ENCODE measurements at places on chromosomes 2 and 18.

- no peak for DNase-seq
These were observed 106.5 kb downstream of the PRKCE start for GRCh38 chr2:45758018-45758417.

DNA sequence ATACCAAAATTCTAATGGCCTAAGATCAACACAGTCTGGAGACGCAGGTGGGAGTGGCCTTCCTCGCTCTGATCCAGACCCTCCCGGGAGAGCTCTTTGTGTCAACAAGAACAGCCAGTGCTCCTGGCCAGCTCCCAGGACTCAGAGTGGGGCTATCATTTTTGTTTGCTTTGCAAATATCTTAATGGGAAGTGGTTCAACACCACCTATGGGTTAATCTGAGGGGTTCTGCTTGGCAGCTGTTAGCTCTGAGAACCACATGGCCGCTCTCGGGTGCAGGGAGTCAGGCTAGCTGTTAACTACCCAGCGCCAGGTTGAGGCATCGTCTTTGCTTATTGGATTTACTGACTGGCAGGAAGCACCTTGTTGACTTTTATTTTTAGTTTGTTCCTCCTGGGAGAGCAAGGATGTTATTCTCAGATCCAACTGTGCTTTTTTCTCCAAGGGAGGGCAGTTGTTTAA lies 184.8 kb upstream of the SP5 start:
- peak; percentile 79 for DNase-seq

- no peak for DNase-seq
These were observed 64.2 kb downstream of the RBM43 start for GRCh38 chr2:151197184-151198108.

DNA sequence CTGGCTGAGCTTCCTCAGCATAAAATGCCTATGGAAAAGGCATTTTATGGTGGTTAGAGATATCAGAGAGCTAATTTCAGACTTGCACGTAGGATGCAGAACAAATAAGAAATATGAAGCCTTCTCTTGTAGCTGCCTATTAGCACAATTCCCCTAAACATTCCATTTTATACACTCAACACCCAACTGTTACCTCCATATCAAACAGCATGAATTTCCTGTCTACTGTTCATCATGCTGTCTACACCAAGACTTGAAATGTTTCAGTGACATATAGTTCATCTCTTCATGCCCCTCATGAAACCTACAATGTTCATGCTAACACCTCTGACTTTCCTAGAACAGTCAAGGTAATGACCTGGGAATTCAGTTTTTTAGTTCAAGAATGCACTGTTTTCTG lies 249.9 kb downstream of the PIEZO2 start:
- no peak for DNase-seq

GRCh38 chr2:183371545-183371944 lies 247.3 kb downstream of the NUP35 start:
- DNase-seq: no peak

- DNase-seq: no peak
These were observed 14.6 kb downstream of the SCLY start for GRCh38 chr2:238075397-238075796.

DNA sequence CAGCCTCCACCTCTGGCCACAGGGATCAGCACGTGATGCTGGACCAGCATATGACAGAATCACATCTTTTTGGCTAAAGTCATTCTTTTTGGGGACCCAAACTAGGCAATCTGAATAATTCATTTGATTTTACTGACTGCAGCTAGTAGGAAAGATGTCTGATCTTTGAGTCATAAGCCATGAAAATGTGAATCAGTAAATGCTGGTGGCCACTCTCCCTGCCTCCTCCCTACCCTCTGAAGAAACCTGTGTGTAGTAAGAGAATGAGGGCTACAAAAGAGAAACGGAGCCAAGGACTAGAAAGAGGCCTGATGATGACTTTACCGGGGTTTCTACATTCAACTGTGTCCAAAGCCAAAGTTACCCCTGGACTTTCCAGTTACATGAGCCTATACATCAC lies 10.1 kb upstream of the LRPPRC start:
- no peak for DNase-seq

DNA sequence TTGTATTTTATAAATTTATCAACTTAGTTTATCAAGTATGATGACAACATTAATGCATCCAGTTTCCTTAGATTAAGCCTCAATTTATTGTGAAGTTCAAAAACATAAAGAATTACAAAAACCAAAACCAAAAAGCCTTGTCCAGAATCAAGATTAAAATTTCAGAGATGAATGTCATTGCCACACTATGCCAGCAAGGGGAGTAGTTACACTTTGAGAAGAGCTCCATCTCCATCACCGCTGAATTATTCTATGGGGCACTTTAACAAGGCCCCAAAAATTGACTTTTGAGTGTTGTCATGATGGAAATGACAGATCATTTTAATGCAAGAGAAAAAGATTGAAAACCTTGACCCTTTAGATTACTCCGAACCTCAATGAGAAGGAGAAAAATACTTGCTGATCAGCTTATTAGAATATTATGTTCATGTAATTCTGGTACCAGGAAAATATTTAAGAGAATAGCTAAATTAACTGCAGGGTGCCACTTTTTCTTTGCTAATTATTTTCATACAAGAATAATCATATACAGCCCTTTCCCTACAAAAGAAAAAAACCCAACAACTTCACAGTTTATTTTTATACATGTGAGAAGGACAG lies 152.5 kb upstream of the AQP4 start:
- DNase-seq: no peak

DNA sequence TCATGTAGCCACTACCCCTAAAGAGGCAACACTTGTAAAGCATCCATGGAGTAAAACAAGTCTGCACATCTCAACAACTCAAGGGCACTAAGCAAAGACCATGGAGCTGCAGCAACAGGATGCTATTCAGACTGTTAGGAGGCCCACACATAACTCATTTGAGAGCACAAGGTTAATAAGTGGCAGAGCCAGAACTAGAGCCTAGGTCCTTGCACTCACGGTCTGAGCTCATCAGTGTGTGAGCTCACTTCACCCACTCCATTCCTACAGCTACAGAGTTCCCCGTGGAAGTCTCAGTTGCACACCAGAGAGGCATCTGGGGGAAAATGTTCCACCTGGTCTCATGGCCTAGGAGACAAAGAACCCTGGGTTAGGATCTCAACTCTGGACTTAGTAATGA lies 35.0 kb downstream of the TTC32 start:
- DNase-seq: no peak

DNA sequence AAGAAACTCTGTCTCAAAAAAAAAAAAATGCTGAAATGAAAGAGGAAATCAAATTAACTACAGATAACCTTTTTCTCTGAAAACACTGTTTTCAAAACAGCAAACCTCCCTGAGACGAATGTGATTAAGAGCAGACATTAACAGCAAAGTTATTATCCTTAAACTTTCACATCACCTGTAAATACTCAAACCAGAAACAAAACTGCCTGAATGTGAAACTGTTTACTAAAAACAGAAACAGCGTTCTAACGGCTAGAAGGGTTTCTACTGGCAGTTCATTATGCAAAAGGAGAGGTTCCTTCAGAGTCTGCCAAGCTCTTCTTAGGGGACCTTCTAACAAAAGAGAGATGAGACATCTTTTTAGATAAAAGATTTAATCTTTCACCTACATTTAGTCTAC lies 45.9 kb downstream of the PNO1 start:
- DNase-seq: no peak

- DNase-seq: no peak
These were observed 390.9 kb upstream of the TRIB2 start for GRCh38 chr2:12325806-12326205.

DNA sequence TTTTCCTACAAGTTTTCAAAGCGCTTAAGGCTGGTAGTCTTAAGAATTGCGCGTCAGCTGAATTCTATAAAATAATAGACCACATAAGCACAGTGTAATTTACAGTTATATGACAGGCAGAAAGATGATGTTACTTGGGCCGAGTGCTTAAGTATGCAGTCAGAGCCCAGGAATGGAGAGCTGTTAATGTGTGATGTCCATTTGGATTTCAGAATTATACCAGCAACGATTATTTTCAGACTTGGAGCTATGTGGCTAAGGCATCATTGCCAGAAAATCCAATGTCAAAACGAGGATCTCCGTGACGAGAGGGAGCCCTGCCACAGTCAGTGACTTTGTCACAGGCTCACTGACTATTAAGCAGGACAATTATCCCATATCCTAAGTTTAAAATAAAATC lies 3.4 kb downstream of the KLF7 start:
- no peak for DNase-seq

DNA sequence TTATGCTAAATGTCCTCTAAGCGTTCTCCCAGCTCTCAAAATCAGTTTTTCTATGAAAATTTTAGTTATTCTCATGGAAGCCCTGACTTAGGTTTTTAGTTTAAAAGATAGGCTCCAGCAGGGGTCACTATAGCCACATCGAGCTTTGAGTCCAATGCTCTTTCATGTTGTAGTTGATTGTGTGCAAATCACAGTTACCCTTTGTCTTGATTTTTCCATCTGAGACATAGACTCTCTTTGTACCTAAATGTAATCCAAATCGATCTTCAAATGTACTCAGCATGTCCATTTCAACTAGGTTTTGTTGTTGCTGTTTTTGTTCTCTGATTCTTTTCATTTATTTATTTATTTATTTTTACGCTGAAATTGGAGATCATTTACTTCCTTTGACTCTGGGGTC lies 26.4 kb upstream of the MSTN start:
- peak; percentile 57 for DNase-seq
